Stimulated activated effector memory CD8-positive, alpha-beta T cell treated with anti-CD3 and anti-CD28 coated beads, Interleukin-12 subunit alpha, Interleukin-12 subunit beta, amount 100 ng/mL, for 72 hours (primary cell): ENCODE measurements at places on chromosomes 3 and 15.

DNA sequence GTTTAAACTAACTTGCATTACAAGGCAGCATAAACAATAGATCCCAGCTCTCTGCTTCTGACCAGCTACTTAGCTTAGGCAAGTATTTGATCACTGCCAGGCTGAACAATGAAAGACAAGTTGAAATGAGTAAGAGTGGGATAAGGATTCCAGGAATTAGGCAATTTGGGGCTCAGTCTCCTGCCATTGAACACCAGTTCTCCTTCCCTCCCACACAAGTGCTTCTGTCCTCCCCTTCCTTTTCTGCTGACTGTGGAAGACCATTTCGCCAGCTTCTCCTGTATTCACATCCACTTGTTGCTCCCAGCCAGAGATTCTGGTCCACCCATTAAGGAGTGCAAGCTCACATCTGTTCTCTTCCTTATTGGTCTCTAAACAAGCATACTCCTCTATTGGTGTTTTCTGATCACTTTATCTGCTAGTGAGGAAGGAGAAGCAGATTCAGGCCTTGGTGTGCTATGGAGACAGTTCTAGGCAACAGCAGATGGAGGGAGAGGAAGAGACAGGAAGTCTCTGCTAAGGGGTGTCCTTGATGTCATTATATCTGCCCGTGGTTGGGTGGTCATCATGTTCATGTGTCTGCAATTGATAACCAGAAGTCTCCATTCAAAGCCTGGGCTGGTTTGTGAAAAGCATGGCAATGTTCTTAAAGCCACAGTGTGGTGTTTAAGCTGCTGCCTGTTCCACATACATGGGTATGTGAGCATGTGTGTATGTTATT is 121.5 kb downstream of the PLCL2 start:
- DNase-seq = no peak

DNA sequence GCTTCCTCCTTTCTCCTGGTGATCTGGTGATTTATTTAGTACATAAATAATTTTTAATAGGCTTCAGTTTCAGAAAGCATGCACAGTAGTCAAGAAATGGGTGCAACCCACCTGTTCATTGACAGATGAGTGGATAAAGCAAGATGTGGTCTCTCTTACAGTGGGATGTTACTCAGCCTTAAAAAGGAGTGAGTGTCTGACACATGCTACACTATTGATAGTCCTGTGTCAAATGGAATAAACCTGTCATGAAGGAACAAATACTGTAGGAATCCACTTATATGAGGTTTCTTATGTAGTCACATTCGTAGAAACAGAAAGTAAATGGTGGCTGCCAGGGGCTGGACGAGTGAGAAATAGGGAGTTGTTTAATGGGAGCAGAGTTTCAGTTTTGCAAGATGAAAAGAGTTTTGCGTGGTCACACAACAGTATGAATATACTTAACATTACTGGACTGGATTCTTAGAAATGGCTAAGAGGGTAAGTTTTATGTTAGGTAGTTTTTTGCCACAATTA is 56.0 kb upstream of the PPARG start:
- DNase-seq = no peak

- DNase-seq = no peak
Observed at GRCh38 chr3:145817870-145818483, 343.0 kb downstream of the PLOD2 start.

- no peak for DNase-seq
Observed at GRCh38 chr3:172133838-172134237, 94.5 kb downstream of the FNDC3B start.

- peak; percentile 62 for DNase-seq
Observed at GRCh38 chr15:66946578-66947164, 118.7 kb upstream of the SMAD3 start.

- DNase-seq = no peak
Observed at GRCh38 chr3:127431066-127431465, 143.2 kb upstream of the PRR20G start.

DNA sequence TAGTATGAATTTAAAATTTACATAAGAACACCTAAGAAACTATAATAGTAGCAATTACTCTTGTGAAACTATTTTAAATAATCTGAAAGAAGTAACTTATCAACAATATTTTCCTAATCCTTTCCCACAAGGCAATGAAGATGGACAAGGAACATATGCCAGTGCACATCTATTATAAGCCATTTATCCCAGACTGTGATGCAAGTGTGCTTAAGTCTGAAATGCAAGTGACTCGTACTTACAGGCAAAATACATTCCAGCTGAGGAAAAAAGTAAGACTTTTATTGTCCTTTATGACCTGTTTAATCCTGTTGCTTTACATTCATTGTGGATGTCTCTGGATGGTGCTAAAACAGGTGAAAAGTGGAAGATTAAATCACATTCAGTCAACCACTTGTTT is 709.4 kb downstream of the ZNF385D start:
- DNase-seq = no peak

- no peak for DNase-seq
Observed at GRCh38 chr3:69411346-69411745, 25.5 kb upstream of the FRMD4B start.

DNA sequence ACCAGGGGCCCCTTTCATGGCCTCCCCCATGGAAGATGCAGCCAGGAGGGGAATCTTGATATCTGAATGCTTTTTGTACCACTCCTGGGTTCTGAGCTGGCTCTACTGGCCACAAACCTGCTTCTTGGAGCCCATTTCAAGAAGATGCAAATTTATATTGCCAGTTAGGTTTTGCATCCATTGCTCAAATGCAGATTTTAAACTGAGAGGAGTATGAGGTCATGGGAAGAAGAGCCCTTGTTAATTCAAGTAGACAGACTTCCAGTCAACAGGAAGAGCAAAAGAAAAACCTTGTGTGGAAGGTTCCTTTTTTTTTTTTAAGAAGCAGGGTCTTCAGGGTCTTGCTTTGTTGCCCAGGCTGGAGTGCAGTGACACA is 133.5 kb downstream of the PDZRN3 start:
- no peak for DNase-seq

DNA sequence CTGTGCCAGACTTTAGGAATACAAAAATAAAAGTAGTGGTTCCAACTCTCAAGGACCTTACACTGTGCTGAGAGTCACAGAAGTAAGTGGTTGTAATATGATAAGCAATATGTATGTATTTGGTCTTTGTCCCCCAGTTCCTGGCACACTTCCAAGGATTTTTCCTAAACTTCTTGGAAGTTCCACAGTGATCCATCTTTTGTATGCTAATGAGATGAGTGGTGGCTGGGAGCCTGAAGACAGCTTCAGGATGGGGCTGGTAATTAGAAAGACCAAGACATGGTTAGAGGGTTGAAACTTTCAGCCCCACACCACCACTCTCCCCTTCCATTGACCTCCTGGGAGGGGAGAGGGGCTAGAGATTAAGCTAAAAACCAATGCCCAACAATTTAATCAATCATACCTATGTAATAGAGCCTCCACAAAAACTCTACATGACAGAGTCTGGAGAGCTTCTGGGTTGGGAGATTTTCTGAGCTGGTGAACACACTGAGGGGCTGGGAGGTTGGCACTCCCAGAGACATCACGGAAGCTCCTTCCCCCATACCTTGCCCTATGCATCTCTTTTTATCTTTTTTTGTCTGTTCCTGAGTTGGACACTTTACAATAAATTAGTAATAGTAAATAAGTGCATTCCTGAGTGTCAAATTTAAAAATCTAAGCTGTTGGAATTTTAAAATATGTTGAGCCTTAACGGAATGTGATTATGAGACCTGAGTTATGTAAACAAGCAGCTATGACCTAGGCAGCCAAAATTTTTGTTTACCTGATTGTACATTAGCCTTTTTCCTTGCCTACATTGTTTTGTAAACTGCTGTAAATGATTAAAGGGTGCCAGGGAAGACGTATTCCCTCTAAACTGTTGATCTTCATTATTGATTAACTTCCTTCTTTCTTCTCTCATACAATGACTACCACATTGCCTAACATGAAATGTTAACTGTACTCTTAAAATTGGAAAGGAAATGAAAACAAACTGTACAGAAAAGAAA is 24.3 kb downstream of the CD200R1L start:
- no peak for DNase-seq

GRCh38 chr15:39177561-39177960 is 403.3 kb upstream of the THBS1 start:
- no peak for DNase-seq

DNA sequence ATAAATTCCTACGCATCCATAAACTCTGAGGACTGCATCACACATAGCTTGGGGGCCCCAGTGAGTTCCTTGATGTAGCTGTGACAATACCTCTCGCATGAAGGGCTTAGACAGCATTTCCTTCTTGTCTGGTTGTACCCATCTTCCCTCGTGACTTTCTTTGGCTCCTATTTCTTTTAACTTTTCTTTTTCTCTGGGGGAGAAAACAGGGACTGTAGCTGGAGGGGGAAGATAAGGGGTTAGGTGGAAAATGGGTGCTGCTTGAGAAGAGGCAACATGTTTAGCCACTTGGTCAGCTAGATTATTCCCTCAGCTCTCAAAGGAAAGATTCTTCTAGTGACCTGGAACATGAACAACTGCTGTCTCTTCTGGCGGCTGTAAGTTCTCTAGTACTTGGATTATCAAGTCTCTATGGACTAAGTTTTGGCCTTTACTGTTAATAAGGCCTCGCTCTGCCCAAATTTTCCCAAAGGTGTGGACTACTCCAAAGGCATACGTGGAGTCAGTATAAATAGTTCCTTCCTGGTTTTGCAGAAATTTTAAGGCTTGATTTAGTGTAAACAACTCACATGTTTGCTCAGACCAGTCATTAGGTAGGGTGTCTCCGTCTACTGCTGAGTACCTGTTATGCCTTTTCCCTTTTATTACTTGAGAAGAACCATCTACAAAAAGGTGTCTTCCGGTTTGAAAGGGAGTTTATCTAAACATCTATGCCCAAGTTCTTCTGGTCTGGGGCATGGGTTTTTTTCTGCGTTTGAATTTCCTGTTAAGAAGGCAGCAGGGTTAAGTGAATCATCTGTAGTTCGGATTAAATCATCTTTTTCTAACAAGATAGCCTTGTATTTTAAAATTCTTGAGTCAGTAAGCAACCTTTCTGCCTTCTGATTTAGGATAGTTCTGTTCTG is 21.0 kb upstream of the ATG7 start:
- DNase-seq = no peak

GRCh38 chr3:1576047-1576446 is 483.2 kb downstream of the CNTN6 start:
- DNase-seq = no peak

GRCh38 chr3:167978486-167978885 is 117.2 kb downstream of the GOLIM4 start:
- no peak for DNase-seq

DNA sequence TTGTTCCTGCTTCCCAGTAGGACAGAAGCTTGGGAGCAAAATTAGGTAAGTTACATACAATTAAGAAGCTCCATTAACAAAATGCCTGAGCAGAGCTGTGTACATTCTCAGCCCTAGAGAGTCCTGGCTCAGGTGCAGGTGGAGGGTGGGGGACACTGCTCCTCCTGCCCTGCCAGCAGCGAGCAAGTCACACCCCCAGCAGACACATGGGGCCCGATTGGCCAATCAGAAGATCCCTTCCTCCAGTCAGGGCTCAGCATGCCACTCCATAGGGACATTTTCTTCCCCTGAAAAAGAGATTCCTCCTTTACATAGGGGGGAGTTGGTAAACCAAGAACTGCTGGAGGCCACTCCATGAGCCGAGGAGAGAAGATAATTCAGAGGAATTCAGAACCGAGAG is 62.1 kb downstream of the PLXNA1 start:
- no peak for DNase-seq

- no peak for DNase-seq
Observed at GRCh38 chr15:74519311-74519710, 21.7 kb upstream of the ARID3B start.

- DNase-seq = no peak
Observed at GRCh38 chr3:27649277-27649676, 72.8 kb downstream of the EOMES start.

DNA sequence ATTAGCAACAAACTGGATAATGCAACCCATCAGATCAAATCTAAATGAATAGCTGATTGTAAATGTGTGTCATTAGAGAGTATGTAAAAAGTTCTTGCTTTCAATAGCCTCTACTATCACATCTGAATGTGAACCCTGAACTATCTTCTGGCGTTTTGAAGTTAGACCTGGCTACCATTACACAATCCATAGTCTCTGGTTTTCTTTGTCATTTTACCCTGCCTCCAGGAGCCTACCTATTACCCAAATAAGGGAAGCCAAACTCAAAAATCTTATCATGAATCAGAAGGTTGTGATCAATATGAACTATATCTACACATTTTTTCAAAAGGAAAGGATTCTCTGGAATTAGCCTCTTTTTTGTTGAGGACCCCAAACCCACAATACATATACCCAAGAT is 31.8 kb downstream of the PCYT1A start:
- DNase-seq = no peak

DNA sequence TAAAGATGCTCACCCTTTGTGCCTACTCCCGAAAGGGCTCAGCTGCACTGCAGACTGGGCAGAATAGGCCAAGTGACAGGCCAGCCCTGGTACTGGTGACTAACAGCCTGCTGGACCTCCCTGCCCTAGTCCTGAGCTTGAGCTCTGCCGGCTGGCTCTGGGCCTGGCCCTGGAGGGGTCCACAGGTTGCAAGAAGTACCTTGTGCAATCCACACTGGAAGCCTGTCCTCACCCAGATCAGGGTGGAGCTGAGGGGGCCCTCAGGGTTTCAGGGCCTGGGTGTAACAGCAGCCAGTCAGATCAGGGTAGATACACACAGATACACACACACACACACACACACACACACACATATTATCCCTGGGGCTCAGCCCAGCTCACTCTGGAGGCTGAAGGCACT is 27.3 kb upstream of the PLA2G4D start:
- DNase-seq = no peak

GRCh38 chr3:111607240-111607920 is 12.2 kb upstream of the ZBED2 start:
- DNase-seq = no peak

DNA sequence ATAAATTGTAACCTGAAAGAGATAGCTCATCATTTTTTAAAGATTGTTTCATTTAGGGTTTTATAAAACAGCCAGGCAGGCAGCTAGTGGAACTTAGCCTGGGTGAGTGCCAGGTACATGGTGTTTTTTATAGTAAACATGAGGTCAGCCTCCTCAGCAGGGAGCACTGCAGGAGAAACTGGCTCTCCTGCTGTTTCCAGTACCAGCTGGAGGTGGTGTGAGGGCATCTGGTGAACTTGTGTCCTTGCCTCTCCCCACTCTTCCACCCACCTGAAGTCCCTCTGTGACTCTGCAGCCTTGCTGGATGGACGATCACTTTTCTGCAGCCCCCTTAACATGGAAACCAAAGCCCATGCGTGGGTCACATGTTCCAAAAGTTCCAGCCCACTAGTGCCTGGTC is 128.4 kb downstream of the FAM174B start:
- no peak for DNase-seq
